ENCODE measurements at places on chromosomes 3 and 15.

- no peak for DNase-seq
Measured at GRCh38 chr15:62337934-62338333, 172.8 kb upstream of the C2CD4B start.

DNA sequence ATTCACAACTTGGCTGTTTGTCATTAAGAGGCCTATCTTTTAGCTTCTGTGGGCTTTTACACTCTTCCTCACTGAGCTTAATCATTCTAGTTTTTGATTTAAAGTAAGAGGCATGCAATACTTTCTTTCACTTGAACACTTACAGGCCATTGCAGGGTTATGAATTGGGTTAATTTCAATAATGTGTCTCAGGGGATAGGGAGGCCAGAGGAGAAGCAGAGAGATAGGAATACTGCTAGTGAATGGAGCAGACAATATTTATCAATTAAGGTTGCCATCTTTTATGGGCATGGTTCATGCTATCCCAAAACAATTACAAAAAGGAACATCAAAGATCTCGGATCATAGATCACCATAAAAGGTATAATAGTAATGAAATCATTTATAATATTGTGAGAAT is 189.8 kb downstream of the EPHA3 start:
- DNase-seq: no peak

- DNase-seq: no peak
Measured at GRCh38 chr15:98195796-98196195, 235.3 kb downstream of the ARRDC4 start.

GRCh38 chr3:113251817-113252216 is 40.5 kb downstream of the BOC start:
- no peak for DNase-seq

DNA sequence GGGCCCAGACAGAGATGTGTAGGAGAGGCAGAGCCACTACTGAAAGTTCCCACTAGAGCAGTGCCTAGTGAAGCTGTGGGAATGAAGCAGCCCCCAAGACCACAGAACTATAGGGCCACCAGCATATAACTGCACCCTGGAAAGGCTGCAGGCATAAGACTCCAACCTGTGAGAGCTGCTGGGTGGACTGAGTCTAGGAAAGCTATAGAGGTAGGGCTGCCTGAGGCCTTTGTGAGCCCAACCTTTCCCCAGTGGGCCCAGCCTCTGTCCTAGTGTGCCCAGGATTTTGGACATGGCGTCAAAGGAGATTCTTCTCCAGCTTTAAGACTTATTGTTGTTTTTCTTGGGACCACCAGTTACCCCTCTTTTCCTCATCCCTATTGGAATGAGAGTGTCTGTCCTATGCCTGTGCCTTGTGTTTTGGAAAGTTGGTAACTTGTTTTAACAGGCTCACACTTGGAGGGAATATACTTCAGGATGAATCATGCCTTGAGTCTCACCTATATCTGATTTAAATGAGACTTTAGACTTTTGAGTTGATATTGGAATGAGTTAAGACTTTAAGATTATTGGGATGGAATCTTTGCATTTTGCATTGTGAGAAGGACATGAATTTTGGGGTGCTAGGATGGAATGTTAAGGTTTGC is 28.1 kb downstream of the SLMAP start:
- DNase-seq: no peak

GRCh38 chr3:153746211-153746610 is 375.0 kb upstream of the ARHGEF26 start:
- DNase-seq: no peak

DNA sequence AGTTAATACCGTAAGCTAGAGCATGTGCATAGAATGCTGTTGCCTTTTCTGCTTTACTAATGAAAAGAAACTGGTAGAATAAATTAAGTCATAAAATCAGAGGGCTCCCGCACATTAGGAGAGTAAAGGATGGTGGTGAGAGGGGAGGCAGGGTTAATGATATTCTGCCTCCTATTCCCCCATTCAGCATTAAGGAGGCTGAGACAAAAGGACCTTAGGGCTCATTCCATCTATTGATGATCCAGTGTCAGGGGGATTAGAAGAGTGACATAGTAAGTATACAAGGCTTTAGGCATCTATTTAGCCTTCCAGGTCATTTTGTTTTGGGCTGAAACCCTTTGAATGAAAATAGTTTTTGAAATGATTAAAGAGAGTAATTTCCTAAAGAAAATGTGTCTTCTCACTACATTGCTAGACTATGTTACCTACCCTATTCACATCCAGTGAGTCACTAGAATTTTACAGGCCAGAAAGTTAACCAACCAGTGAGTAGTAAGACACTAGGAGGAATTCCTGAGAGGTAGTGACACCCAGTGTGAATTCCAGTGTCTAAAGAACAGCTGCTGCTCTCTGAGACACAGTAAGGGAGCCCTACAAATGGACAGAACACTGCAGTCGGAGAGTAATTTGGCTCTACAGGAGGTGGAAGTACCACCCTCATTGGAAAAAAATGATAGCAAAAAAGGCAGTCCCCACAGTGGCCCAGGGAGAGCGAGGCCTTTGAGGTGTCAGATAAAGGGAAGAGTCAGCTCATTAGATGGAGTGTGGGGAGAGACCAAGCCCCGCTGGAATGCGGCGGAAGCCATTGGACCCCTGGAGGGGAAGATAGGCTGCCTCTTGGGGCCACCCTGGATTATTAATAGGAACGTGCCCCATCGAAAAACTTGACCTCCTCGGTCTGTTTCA is 67.6 kb downstream of the TUSC7 start:
- no peak for DNase-seq

DNA sequence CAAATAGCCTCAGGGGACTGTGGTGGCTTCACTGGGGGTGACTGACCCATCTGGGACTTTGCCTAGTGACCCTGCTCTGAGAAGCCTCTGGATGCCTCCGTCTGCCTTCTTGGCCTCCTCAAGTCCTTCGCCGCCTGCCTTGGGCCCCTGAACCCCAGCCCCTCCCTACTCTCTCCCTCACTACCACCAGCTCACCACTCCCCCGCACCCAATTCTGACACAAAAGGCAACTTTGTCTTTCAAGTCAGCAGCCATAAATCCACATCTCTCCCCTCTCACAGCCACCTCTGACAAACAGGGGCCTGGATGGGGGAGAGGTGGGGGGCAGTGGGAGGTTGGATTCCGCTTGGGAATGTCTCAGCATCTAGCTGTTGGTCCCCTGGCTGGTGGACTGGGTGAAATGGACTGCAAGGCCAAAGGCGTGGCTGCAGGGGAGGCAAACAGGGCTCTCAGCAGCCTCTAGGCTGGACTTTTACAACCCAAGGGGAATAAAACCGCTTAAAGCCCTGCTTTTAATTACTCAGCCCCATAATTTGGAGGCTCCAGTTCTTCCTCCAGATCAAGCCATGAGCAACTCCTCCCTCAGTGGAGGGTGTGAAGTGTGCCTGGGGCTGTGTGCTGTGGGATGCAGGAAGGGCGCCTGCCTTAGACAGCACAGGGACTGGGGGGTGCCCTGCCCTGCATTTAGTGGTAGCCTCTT is 33.4 kb downstream of the IGDCC3 start:
- DNase-seq: no peak

DNA sequence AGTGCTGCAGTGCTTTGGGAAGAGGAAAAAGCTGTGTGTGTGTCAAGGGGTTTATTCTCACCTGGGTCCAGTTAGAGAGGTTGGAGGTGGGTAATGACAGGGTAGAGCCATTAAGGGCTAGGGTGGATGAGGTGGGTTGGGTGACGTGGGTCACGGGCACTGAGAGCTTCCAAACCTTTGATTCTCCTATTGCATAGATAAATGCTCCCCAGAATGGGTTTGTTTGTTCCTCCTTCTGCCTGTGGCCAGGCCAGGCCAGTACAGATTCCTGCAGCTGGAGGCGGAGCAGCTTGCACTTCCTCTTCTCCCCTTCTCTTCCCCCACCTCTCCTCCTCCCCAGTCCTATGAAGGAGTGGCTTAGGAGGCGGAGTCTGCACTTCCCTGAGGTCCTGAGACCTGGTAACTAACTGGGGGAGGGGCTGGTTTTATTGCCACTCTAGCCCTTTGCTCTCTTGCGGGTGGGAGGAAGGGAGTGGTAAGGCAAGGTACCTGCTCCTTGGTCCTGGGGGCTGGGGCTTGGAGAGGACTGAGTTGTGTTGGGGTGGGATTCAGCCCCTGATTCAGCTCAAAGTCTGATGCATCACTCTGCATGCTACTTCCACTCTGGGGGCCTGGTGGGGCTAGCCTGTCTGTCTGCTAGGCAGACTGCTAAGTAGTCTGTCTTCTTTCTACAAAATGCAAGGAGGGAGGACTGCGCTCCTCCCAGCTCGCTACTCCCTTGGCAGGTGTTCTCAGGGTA is 3.5 kb downstream of the SPINT1 start:
- no peak for DNase-seq

DNA sequence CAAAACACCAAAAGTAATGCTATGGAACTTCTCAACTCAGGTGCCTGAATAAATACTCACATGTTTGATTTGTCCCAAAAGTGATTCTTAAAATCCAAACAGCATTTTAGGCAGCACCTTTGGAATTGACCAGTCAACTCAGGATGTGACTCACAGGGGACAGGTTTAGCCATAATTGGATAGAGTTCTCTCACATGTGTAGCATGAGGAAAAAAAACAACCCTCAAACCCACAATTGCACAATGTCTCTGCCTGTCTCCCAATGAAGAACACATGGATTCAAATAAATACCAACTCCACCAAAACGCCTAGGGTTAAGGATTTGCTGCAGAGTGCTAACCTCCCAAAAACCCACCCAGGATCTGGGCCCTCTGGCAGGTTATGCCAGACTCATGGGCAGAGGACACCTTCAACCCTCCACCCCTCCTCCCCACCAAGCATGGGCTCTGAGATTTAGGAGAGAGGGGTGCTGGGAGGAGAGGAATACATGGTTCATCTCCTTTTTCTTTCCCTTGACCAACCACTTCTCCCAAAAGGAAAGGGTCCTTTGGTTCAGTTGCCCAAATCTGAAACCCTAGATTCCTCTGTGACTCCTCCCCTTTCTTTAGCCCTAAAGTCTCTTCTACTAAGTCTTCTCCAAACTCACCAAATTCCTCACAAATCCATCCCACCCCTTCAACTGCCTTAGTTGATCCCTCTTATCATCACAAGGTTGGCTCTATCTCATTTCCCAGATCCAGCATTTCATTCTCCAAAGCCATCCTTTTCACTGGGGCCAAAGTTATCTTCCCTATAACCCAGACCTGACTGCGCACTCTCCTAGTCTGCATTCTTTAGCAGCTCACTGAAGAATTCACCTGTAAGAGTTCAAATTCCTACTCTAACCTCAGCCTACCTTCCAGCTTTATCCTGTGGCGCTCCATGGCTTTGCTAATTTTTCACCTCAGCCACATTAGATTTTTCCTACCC is 7.7 kb downstream of the RYK start:
- no peak for DNase-seq

GRCh38 chr3:15029625-15030024 is 35.5 kb downstream of the MRPS25 start:
- no peak for DNase-seq

GRCh38 chr3:44632193-44632592 is 7.4 kb downstream of the ZNF197 start:
- DNase-seq: no peak

DNA sequence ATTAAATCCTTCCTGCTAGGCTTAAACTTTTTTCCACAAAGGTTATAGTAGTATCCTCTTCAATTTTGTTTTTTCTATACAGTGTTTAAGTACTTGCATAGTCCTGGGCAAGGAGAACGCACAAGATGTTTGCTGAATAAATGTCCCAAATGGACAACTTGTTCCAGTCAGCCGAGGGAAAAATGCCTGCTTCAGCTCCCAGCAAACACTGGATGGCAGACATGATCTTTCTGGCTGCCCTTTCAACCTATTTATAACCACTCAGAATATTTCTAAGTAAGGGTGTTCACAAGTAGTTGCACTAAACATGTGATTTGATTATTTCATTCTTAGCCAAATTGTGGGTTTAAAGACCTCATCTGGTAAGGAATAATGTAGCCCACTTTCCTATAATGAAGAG is 29.8 kb downstream of the GNB4 start:
- DNase-seq: no peak

DNA sequence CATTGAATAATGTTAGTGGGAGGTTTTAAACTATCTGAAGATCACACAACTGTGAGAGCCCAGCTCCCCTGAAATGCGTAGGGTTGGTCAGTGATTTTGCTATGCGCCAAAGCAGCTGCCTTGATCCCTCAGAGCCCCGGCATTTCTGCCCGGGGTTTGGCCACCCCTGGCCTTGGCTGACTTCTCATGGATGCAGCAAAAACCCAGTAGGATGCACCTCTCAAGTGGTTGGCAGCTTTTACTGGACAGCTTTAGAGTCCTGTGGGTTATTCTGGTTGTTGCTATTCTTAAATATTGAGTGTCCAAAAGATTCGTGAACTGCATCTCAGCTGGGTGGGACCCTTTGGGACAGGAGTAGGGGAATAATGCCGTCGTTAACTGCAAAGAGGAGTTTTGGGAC is 291.7 kb upstream of the CTDSPL start:
- DNase-seq: no peak

DNA sequence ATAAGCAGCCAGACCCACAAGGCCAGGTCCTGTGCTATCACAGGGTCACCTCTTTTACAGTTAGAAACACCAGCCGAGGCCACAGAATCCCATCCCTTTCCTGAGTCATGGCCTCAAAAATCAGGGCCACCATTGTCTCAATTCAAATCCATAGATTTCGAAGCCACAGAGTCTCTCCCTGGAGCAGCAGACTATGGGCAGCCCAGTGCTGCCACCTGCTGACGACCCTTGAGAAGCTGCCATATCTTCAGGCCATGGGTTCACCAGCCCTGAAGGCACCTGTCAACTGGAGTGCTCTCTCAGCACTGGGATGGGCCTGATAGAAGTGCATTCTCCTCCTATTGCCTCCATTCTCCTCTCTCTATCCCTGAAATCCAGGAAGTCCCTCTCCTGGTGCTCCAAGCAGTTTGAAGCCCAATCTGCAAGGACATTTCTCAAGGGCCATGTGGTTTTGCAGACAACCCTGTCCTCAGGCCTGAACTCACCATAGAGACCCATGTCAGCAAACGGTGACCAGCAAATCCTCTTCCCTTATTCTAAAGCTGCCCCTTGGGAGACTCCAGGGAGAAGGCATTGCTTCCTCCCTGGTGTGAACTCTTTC is 39.6 kb downstream of the TGM4 start:
- peak; percentile 42 for DNase-seq

- no peak for DNase-seq
Measured at GRCh38 chr3:15521573-15521965, at the start of gene COLQ. COLQ (minus strand) TSS chr3:15521706; CDS start chr3:15521625, 81 bp downstream.

- no peak for DNase-seq
Measured at GRCh38 chr15:63089260-63090043, 32.2 kb upstream of the LACTB start.

- no peak for DNase-seq
Measured at GRCh38 chr3:50133283-50133615, 21.9 kb upstream of the SEMA3F start.

DNA sequence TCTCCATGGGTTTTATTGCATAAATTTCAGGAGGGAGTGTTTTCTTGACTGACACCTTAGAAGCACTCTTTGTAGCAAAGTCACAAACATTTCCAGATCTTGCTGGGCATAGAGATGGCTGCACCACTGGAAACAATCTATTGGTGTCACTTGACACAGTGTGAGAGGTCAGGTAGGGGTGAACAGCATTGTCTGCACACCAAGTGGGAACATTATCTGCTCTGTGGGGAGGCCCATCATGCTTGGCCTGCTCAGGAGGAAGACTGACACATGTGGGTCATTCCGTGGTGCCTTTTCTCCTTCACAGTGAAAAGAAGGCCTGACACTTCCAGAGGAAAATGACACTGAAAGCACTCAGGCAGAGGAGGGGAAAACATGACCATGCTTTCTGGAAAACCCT is 149.9 kb upstream of the GALNT15 start:
- no peak for DNase-seq

- no peak for DNase-seq
Measured at GRCh38 chr3:32998631-32999451, 47.4 kb downstream of the CCR4 start.
